ENCODE measurements at places on chromosomes 5 and 9. TPM values are rescaled to one million over a fixed set of nuclear protein-coding genes. Genes with fewer than 3 reads are reported as not detected.

DNA sequence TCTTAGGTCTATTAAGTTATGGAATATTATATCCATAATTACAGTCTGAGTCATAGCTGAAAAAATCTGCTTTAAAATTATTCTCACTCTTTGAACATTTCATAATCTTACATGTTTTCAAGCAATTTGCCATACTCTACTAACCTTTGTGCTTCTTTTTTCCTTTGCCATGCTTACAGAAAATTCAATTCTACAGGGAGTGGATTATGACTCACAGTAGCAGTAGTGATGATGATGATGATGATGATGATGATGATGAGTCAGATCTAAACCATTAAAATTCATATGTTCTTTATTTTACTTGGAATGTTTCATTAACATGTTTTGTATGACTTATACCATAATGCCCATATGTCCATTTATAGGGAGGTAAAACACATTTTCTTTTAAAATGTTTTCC, 207.1 kb downstream of the VPS13A start:
- no peak for DNase-seq

- no peak for DNase-seq
These were observed 54.1 kb downstream of the SLC1A3 start for GRCh38 chr5:36660397-36661049.

- no peak for DNase-seq
These were observed 1.6 kb downstream of the RAD23B start for GRCh38 chr9:107284636-107285035.

DNA sequence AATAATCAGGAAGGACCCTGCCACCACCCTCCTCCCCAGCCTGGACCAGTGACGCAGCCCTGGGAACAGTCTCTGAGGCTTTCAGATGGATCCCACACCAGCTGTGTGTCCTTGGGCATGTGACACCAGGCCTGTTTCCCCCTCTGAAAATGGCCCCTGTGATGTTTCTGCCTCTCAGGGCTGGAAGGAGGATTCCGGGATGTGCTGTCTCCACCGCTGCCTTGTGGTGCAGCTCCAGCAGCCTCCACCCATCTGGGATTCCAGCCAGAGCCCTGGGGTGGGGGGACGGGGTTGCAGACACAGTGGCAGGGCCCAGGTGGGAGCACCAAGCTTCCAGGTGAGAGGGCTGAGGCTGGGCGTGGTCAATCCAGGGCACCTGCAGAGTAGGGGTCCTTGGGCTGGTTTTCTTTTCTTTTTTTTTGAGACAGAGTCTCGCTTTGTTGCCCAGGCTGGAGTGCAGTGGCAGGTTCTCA, 179.7 kb upstream of the IER5L start:
- DNase-seq = no peak

- DNase-seq = no peak
These were observed 93.6 kb downstream of the CDK5RAP2 start for GRCh38 chr9:120486347-120486746.

GRCh38 chr9:98930792-98931191, 12.9 kb upstream of the COL15A1 start:
- no peak for DNase-seq

DNA sequence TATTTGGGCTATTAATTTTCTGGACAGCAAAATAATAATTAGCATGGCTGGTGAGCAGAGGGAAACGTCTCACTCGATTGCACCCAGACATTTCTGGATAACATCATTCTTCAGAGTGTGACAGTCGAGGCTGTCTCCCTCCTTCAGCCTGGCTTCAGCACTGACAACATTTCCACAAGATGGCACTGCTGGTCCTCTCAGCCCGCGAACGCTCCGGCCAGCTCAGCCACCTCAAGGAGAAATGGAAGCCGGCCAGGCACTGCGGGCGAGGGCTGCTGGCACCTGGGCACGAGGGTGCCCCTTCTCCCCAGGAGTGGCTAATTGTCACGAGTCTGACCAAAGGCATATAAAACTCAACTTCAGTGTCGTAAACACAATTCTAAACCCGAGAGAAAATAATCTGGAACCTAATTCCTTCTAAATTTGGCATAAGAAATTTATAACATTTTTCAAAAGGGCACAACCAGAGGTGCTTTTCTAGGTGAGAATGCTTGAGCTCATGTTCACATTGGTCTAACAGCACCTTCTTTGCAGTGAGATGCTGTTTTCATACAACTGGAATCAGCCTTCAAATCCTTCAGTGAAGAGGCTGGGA, 65.9 kb downstream of the DAP start:
- peak; percentile 81 for DNase-seq

DNA sequence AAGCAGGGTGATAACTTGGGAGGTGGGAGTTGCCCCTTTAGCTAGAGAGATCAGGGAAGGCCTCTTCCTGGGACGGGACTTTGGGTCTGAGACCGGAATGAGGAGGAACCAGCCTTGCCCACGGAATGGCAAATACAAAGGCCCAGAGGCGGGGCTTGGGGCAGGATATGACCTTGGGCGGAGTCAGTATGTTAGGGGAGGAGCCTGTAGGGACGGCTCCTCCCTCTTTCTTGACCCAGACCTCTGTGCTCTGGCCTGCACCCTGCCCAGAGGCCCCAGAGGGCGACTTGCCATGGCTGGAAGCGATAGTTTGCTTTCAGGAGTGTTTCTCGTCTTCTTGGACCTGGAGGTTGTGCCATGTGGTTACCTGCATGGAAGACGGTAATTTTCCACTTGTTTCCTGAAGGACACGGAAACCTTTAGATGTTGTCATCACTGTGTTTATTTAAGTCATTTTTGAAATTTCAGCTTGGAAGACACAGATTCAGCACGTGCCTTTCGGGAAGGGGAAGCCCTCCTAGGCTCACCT, 85.6 kb downstream of the DAB2IP start:
- DNase-seq = peak; percentile 81

GRCh38 chr9:91647371-91647770, 223.7 kb upstream of the NFIL3 start:
- DNase-seq = no peak

- DNase-seq = peak; percentile 80
These were observed 17.3 kb downstream of the SLC22A5 start for GRCh38 chr5:132386644-132387286.

DNA sequence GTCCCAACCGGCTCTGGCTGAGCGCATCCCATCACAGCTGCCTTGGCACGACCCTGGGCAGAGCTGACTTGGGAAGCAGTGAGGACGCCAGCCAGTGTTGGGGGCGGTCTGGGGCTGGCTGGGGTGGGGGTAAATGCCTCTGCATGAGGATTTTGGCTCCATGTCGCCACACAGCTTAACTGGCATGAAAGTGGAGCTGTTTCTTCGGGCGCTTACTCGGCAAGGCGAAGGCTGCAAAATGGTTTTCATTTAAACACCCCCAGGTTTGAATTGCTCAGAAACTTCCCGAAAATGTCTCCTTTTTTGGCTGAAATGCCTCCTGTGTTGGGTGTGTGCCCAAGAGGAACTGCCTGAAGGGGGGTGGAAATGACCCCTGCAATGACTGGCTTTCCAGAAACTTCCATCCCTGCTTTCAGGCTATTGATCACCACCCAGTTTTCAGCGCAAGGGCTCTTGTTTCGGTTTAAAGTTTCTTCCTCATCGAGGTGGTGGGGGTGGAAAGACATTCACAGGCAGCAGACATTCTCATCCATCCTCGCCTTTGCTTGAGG, 38.3 kb downstream of the PTGES start:
- DNase-seq = no peak

DNA sequence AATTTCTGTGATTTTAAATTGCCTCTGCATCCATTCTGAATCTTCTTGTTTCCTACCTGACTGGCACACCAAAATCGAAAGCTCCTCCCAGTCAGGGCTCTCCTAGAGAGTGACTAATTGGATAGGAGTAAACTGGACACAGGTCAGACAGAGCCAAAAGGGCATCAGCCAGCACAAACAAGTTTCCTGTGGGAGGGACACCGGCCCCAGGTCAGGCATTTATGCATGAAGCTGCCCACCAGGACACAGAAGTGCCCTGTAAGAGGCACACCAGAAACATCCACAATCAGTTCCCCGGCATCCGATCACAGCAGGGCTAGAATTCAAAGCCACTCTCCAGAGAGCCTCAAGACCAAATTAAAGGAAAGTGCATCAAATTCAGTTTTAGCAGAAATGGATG, 78.4 kb downstream of the SFXN1 start:
- DNase-seq = no peak

DNA sequence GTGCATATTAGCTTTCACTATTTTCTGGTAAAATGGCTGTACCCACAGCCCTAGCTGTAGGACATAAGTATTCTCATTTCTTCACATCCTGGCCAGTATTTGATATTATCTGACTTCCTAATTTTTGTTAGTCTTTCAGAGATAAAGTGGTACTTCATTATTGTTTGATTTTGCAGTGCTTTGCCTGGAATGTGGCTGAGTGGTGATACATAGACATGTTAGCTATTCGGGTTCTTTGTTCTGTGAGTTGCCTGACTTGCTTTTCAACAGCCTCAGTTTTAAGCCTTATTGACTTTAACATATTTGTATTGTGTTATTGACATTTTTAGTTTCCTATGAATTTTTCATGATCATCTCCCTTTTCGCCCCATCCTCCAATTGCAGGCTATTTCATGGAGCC, 161.1 kb downstream of the GABBR2 start:
- DNase-seq = no peak

Gene CKMT2
- 5.9 TPM for total RNA-seq

Gene TTF1
- total RNA-seq = 15.6 TPM

Gene SOX30
- total RNA-seq = 0.13 TPM

Gene PTGDS
- 1,668 TPM for total RNA-seq

Gene PDE8B
- total RNA-seq = 3.6 TPM

Gene C1QTNF2
- 4.9 TPM for total RNA-seq

DNA sequence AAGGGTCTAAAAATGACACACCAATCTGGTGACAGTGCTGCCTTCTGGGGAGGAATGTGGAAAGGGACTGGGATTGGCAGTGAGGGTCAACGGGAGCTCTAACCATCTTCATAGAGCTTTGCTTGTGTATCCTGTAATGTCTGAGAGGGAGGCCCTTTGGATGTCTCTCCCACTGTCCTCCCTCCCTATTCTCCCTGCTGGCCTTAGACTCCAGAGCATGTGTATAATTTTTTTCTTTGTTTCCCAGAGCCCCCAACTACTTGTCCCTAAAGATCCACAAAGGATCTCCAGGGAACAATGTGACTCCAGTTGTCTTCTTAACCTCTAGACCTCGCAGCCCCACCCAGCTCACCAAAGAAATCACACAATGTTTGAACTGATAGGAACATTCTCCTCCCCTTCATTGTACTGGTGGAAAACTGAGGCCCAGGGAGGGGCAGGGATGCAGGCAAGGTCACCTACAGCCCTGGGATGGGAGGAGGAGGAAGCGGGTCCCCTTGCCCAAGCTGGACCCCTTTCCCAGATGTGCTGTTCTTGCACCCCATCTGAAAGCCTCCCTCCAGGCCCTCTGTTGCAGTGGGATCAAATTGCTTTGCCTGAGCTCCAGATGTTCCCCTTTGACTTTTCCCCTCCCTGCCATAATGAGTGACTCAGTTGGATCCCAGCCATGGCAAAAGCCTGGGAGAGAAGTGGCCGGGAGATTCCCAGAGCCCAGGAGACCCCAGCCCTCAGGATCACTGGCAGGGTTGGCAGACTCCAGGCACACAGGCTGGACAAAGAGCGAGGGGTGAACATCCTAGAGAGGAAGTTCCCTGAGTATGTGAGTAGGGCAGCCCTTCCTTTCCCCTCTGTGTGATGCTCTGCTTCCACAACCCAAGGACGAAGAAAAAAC, 21.8 kb downstream of the SPARC start:
- DNase-seq = no peak

Gene PRUNE2
- 55.3 TPM for total RNA-seq

GRCh38 chr9:23766613-23767012, 59.4 kb downstream of the ELAVL2 start:
- DNase-seq = no peak

Gene DEPDC1B
- 9.8 TPM for total RNA-seq

Gene LCN12
- 8.6 TPM for total RNA-seq

DNA sequence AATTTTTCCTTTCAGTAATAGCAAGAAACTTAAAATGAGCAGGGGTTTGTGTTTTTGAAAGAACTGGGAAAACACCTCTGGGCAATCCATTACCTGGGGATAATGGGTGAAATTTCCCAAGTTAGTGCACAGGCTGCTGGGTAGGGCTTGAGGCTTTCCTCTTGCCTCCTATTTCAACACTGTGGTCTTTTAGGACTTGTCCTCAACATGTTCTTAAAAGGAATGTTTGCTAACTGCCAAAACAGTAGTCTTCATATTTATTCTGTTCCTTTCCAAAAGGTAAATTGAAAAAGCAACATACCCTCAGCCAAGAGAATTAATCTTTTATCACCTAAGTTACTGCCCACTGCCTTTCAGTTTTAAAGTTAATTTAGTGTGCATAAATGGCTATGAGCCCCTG, 158.3 kb upstream of the CCDC152 start:
- no peak for DNase-seq

Measured in sciatic nerve (tissue), 2 donors.